ENCODE measurements at places on chromosomes 16 and 17.

DNA sequence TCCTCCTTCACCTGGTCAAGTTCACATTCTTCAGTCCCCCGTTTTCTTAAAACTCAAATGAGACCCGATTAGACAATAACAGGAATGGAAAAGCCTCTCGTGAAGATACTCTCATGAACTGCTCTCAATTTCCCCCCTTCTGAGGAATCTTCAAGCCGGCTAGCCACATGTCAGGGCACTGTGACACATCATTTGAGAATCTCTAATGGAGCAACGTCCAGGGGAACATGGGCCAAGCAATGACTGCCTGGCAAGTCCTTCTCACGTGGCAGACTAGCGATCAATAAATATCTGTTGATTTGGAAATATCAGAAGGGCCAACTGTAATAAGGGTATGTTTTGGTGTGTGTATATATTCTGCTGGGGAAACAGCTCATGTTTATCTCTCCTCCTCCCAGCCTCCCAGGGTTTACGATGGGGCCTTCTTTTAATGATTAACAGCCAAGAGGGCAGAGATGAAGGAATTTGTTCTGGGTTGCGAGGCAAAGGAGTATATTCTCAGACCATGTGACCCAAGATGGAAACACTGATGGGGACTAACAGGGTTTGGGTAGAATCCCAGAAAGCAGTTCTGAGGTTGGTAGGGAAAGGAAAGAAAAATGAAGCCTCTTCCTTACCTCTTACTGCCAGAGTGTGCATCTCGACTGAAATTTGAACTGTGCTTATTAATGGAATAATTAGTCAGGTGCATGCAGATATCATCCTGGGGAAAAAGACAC, 21.4 kb downstream of the TTLL6 start:
- DNase-seq, result peak; percentile 42

DNA sequence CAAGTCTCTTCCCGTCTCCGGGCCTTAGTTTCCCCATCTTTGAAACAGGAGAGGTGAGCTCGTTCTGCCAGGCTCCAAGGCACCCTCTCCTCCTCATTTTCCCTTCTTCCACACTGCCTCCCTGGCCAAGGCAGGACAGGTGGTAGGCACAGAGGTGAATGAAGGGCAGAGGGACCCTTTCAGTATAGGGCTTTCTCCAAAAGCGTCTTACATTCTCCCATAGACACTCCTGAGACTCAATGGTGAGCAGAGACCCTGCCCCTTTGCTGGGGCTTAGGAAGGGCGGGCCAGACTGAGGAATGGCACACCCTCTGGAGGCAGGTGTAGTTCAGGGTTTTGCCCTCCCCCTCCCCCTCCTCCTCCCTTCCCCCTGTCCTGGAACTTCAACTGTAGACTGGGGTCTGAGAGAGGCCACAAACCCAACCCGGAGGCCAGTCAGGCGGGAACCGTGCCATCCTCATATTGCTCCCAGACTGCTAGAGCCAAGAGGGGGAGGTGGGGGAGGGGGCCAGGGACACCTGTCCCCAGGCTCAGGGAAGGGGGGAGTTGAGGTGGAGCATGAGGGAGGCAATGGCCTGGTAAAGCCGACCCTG, 1.9 kb downstream of the PLEKHH3 start:
- no peak for DNase-seq

DNA sequence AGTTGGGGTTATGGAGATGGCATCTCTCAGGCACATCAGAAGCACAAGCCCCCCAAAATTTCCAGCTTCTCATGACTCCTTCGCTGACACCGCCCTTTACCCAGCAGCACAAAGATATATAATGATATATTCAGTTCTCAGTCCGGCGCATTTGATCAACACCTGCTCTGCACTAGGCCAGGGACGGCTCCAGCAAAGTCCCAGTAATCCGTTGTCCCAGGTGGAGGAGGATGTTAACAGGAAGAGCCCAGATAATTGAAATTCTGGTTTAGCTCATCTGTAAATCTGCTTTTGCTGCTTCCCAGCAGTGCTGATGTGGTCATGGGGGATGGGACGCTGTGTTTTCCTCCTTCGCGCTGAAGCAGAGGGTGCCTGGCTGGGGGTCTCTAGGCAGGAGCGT, 131.5 kb downstream of the OR1D5 start:
- DNase-seq, result no peak

GRCh38 chr16:75102595-75102994, 14.0 kb downstream of the LDHD start:
- no peak for DNase-seq

DNA sequence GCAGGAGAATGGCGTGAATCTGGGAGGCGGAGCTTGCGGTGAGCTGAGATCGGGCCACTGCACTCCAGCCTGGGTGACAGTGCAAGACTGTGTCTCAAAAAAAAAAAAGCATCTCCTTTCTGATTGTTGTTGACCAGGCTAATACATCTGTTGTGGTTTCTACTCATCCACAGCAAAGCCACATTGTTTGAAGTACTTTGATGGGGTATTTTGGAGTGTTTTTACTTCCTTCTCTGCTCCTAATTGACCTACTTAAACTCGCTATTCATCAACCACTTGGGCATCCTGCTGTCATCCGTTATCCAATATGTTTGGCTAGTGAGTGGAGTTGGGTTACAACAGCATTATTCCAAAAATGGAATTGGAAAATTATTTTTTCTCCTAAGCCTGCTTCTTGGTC, 3.5 kb upstream of the CDC27 start:
- DNase-seq, result no peak

- DNase-seq, result no peak
Measured at GRCh38 chr16:50386139-50386538, 17.4 kb upstream of the BRD7 start.

- DNase-seq, result no peak
Measured at GRCh38 chr17:81966343-81967243, 5.6 kb upstream of the NOTUM start.

DNA sequence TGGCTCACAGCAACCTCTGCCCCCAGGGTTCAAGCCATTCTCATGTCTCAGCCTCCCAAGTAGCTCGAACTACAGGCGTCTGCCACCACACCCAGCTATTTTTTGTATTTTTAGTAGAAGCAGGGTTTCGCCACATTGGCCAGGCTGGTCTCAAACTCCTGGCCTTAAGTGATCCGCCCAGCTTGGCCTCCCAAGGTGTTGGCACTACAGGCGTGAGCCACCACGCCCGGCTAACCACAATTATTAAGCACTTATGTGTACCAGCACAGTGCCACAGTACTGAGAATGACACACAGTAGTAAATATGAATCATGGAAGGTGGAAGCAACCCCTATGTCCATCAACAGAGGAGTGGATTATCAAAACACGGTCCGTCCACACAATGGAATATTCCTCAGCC, 49.8 kb downstream of the COTL1 start:
- DNase-seq, result no peak

GRCh38 chr16:89334988-89335802, 117.7 kb downstream of the ZNF778 start:
- no peak for DNase-seq

DNA sequence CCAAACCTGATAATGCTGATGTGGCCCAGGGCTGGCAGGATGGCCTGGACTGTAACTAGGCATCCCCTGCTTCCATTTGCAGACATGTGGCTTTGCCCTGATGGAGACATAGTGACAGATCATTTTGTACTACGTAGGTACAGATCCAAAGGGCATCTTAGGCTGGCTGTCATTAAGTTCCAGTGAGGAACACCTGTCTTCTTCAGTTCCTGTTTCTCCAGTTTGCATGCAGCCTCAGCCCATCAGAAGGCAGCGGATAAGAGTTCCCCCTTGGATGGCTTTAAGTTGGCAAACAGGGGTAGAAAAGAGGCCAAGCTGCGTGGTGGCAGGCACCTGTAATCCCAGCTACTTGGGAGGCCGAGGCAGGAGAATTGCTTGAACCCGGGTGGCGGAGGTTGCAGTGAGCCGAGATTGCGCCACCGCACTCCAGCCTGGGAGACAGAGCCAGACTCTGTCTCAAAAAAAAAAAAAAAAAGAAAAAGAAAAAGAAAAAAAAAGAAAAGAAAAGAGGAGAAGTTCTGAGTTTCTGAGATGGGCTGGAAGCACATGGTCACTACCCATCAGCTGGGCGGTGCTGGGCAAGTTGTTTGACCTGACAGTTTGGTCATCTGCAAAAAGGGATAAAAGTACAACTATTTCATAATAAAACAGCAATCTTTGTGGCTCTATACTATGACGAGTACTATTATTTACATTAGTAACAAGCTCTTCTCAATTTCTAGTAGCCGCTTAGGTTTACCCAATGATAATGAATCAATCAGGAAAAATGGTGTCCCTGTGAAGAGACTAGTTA, 42.7 kb downstream of the CPPED1 start:
- no peak for DNase-seq

DNA sequence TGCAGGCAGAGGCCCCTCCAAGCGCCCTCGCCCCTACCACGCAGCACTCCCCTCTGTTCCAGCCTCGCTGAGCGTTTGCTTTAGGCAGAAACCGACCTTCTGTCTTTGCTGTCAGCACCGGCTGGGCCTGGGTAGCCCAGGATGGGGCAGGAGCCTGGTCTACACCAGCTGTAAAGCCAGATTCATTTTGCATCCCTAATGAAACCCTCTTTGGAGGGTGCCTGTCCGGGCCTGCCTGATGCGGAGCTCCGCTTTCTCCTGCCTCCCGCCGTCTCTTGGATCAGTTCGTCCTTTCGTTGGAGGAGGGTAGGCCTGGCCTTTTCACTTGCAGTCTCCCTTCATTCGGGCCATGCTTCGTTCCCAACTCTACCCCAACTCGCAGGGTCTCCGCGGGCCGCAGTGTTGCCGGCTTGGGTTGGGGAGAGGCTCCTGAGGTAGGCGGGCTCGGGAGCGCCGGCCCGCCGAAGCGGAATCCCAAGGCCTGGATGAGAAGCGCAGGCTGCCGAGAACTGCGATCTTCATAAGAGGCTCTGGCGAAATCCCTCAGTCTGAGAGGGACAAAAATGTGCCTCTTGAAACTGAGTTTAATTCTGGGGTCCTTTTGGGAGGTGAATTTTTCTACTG, 4.8 kb upstream of the HOXB8 start:
- DNase-seq, result no peak

GRCh38 chr17:7995724-7996123, 6.7 kb upstream of the GUCY2D start:
- DNase-seq, result no peak

- no peak for DNase-seq
Measured at GRCh38 chr17:17447264-17447663, 29.5 kb upstream of the MED9 start.

- peak; percentile 10 for DNase-seq
Measured at GRCh38 chr16:80369138-80369958, 171.4 kb upstream of the DYNLRB2 start.

GRCh38 chr16:15051387-15051951, 4.4 kb downstream of the NTAN1 start:
- no peak for DNase-seq

DNA sequence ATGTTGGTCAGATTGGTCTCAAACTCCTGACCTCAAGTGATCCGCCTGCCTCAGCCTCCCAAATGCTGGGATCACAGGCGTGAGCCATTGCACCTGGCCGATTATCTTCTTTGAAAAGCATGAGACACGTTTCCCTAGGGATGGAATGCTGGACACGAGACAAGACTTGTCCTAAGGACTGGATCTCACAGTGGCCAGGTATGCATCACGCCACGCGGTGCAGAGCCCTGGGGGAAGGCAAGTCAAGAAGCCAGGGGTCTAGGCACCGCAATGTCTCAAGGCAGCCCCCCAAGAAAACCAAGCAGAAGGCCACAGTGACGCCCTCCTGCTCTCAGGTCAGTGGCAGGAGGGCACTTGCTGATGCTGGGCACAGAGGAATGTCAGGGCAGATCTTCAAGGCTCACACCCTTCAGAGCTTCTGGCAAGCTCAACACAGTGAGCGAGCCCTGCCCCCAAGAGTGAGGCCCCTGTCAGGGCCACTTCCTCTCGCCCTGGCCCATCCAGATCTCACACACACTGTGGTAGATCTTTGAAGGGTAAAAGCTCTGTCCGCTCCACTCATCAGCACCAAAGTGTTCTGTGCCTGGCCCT, 134.7 kb downstream of the ZNF778 start:
- no peak for DNase-seq

DNA sequence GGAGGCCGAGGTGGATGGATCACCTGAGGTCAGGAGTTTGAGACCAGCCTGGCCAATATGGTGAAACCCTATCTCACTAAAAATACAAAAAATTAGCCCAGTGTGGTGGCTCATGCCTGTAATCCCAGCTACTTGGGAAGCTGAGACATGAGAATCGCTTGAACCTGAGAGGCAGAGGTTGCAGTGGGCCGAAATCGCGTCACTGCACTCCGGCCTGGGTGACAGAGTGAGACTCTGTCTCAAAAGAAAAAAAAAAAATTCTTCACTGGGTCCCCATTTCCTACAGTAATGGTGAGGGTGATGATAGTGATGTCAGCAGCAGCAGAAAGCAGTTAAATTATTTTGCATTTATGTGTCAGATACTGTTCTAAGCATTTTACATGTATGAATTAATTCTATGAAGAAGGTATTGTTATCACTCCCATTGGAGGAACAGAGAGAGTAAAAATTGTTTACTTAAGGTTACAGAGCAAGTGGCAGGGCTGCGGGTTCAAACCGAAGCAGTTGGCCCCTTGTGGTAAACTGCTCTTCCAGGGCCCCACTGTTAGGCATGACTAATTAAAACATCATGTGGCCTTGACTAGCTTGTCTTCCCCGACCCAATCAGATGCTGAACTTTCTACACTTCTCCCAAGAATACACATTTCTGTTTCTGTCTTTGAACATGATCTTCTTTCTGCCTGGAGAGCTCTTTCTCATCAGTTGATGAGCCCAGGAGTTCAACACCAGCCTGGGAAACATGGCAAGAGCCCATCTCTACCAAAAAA, 45.8 kb downstream of the STAT3 start:
- no peak for DNase-seq

GRCh38 chr17:2551928-2552327, 40.2 kb upstream of the METTL16 start:
- DNase-seq, result no peak

- no peak for DNase-seq
Measured at GRCh38 chr17:2724784-2725164, 13.2 kb upstream of the CLUH start.

DNA sequence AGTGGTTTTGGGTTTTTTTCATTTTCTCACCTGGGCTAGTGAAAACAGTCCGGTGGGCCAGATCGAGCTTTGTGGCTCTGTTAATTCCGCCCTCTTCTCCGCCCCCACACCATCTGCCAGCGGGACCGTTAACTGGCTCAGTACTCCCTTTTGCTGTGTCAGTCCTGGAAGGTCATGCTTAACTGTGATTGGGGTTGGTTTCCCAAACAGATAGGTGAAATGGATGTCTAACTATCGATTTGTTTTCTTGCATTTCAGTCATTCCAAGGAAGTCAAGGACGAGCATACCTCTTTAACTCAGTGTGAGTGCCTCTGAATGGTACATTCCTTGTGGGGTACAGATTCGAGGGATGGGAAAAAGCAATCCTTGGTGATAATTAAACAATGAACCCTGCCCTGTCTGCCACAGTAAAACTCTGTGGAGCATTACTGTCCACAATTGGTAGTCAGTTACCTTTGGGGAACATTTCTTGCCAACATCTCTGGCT, 56.7 kb downstream of the YPEL2 start:
- DNase-seq, result no peak

DNA sequence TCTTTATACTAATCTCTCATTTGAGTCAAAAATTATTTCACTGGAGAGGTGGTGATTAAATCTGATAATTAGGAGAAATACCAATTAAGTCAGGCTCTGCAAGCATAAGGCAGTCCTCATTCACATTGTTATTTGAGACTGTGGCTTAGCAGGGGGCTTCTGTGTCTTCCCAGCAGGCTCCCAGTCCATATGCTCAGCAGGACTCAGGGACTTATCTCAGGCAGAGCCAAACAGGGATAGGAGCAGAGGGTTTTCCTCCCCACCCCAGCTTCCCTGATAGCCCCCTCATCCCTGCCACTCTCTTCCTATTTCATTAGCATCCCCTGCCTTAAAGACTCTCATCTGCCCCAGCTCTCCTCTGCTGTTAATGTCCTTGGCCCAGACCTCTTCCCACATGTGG, 104.3 kb upstream of the DNAH9 start:
- no peak for DNase-seq

GRCh38 chr16:87051526-87052320, 265.5 kb downstream of the C16orf95 start:
- no peak for DNase-seq
